ENCODE measurements at places on chromosomes 7 and 10.

DNA sequence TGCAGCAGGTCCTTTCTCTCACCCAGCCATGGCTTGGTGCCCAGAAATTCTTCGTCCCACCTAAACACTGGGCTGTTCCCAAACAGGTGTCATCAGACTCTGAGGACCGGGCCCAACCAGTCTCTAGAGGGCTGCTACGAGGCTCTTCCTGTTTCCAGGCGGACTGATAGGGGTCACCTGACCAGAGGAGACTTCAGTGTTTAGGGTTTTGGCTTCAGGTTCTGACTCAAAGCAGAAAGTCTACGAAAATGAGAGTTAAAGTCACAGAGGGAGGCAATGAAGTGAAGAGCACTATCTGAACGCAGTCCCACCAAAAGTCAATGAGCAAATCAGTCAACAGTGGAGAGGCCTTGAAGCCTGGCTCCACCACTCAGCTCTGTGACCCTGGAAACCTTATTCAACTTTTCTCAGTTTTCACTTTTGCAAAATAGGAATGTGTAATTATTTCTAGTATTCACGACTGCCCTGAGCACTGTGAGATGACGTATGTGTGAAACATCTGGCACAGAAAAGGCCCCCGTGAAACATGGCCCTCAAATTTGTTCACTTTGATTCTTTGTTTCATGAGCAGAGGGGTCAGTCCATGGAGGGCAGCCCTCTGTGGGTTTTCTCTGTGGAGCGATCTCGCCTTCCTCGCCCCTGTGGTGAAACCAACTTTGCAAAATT is 189.9 kb upstream of the PDE1C start:
- no peak for DNase-seq

DNA sequence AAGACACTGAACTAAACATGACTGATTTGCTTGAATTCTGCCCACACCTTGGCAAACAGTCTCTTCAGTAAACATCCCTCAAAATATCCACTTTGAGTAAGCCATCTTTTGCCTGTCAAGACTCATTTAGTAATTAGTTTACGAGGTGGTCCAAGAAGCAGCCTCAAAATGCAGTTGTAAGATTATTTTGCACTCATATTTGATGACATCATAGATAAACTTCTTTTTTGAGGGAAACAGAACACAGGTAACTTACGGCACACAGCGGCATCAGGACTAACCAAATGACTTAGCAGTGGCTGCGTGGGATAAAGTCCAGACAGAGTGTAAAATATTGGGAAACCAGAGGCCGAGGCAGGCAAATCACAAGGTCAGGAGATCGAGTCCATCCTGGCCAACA is 41.8 kb upstream of the STEAP1B start:
- no peak for DNase-seq

GRCh38 chr7:70739646-70740210 is 392.2 kb upstream of the GALNT17 start:
- no peak for DNase-seq

DNA sequence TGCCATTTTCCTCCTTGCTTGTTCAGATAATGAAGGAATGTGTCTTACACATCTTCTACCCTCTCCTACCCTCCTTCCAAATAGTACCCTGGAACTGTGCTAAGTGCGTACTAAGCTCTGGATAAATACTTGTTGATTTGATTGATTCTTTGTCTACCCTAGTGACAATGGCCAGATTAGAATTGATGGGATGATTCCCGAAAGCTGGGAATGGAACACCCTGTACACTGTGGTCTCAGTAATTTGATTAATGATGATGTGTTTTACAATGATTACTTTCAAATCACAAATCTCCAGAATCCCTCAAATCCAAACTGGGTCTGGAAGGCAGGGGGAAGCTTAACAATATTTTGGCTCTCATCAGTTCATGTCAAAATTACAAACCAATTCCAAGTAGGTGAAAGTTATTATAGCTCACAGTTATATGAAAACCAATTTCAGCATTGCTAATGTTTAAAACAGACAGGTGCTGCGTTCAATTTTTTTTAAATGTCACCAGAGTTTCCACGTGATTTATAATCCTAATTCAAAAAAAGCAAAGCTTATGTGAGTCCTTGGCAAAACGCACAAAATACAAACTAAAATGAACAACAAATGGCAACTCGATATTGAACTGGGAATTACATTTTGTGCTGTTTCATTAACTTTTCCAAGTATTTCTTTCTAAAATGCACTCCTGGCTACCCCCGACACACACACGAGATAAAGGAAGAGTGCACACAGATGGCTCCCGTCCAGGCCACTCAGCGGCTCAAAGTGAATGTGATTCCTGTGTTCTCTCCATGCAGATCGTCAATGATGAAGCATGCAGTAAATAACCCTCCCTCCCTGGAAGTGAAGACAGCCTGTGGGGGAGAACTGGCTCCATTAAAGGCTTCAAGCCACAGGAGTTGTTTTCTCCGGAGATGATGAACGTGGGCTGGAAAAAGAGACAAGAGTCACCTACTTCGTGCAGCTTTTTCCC is 21.7 kb upstream of the ADRB1 start:
- no peak for DNase-seq

DNA sequence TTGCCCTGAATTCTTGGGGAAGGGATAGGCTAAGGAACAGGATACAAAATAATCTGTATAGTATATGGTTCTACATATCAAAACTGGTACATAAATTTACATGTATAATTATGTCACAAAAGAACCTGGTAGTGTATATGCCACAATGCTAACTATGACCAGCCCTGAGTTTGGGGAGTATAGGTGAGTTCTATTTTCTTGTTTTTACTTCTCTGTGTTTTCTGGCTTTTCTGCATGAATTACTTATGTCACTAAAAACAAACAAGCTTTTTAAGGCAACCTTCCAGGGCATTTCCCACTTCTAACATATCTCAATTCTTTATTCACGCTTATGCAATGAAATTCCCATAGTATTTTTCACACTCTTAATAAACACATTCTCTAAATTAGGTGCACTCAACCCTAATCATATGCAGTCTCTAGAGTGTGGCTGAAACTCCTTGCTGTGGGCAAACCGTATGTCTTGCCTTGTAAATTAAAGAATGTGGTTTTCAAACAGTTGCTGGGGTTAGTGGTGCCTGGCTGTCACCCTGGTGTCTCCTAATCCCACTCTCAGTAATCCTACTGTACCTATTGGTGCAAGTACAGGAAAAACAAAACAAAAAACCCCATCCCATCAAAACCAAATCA is 14.0 kb upstream of the INSIG1 start:
- no peak for DNase-seq

DNA sequence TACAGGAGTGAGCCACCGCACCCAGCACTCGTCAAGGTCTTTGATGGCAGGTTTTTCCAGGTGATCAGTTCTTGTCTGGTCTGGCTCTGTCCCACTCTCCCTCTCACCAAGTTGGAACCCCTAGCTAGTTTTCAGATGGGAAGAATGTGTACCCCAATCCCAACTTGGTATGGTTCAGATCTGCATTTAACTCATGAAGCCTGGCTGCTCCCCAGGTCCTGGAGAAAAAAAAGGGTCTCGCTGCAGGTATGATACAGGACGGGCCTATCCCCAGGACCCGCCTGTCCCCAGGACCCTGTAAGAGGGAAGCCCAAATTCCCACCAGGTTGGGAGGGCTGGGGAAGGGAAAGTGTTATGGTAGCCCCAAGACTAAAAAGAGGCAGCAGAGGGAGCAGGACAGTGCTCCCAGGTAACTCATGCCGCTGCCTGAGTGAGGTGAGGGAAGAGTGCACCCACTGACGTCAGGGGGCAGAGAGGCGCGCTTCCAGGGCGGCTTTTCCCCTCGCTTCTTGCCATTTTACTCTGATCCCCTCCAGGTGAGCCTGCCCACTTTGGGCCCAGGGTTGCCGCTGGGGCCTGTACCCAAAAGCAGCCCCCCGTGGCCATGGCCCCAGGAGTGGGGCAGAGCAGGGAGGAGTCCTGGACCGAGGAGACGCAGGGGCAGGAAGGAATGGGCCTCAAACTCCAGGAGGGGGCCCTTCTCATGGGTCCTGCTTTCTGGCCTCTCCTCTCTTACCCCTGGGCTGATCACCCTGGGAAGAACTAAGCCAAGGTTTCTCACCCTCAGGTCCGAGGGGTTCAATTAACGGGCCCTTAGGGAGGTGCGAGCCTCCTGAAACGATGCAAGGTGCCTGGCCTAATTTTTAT is 36.4 kb upstream of the SRRM3 start:
- no peak for DNase-seq

DNA sequence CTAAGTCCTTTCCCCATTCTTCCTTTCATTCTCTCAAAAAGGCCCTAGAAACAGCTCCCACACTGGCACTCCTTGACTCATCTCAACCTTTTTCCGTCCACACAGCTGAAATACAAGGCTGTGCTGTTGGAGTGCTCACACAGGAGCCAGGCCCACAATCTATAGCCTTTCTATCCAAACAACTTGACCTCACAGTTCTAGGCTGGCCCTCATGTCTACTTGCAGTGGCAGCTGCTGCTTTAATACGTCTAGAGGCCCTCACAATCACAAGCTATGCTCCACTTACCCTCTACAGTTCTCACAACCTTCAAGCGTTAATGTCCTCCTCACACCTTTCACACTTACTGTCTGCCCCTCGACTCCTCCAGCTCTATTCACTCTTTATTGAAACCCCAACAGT is 12.0 kb upstream of the LRRC61 start:
- no peak for DNase-seq

DNA sequence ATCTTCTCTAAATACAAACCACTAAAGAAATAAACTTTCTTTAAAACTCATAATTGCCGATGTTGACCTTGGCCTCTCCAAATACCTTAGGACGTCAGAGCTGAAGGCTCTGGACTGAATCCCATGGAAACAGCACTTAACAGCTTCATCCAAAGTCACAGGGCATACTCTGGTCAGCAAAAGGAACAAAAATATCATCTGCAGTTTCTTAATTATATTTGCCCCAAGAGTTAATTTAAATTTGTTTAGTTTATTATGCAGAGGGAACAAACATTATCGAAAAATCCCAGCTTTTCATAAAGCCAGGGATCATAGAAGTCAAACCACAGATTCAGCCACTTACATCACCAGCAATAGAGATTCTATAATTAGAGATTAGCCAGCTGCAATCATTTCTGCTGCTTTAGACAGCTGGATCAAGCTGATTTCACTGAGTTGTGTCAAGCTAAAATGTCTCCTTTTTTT is 20.5 kb upstream of the FAM13C start:
- no peak for DNase-seq

DNA sequence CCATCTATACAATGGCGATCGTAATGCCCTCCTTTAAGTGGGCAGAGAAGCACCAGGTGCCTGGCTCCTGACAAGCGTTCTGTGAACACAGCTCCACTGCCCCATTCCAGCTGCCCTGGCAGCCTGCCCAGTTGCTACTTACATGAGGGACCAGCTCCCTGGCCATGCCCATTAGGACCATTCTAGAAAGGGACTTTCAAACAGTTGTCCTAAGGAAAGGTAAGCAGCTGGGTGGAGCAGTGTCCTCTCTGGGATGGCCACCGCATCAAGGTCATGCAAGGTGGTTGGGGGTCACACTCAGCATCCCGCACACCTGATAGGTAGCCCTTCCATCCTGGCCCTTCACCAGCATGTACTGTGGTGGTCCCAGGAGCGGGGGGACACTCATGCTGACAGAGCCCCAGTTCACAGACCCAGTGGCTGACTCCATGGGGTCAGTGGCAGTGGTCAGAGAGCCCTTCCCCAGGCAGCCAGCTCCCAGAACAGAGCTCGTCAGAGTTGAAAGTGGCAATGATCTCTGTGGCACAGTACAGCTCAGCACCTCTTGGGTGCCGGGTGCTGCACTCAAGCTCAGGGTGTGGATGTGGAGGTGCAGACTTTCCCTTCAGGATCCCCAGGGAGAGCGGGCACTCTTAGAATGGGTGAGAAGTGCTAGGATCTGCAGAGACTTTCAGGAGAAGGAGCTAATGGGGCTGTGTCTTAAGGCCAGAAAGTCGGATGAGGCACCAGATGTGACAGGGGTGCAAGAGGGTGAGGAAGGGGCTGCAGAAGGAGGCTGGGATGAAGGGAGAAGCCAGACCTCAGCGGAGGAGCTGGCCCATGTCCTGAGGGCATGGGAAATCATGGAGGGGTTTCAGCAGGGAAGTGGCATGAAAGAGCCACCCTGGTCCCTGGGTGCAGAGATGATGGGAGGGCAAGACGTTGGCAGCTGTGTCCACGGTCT is 10.9 kb downstream of the MMRN2 start:
- no peak for DNase-seq

DNA sequence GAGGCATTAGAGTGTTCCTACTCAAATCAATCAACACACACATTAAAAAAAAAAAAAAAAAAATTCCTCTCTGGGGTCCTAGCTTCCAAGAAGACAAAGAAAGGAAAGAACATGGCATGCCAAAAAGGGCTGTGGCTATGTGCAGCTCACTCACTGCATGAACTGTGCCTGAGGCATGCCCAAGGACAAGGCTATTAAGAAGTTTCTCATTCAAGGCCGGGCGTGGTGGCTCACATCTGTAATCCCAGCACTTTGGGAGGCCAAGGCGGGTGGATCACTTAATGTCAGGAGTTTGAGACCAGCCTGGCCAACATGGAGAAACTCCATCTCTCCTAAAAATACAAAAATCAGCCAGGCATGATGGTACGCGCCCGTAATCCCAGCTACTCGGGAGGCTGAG is 41.9 kb upstream of the PPP3CB start:
- DNase-seq, result no peak

DNA sequence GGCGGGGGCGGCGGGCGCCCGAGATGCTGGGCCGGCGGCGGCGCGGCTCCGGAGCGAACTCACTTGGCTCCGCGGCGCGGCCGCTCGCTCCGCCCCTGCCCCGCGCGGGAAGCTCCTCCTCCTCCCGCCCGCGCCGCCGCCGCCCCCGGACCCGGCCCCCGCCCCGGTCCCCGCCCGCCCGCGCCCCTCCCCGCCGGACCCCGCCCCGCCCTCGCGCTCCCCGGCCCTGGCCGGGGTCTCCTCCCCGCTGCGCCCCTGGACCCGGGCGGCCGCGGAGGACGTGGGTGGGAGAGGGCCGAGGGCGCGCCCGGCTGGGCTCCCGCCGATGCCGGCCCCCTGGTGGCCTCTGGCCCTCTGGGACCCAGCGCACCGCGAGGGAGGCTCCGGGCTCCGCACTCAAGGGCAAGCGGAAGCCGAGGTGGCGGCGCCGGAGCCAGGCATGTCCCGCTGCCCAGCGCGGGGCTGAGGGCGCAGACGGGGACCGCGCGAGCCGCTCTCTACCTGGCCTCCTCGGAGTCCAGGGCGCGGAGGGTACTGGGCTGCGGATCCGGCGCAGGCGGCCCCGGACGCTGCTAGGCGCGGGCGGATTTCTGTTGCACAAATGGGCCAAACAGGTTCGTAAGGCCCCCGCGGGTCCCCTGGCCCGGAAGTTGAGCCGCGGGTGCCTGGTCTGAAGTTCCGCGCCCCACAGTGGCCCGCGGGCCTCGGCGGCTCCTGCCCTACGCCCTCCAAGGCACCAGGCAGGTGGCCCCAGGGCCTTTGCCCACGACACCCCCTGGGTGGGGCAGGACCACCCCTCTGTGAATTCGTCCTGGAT is at the start of gene TCERG1L:
Gene TCERG1L, minus strand, starts transcription at position 61 of the 817 bp plus-strand sequence. CDS start 86 bp downstream, outside the sequence.
- peak; percentile 50 for DNase-seq

Measured in GM23338 (cell line).